ENCODE measurements at places on chromosomes 5 and 9.

DNA sequence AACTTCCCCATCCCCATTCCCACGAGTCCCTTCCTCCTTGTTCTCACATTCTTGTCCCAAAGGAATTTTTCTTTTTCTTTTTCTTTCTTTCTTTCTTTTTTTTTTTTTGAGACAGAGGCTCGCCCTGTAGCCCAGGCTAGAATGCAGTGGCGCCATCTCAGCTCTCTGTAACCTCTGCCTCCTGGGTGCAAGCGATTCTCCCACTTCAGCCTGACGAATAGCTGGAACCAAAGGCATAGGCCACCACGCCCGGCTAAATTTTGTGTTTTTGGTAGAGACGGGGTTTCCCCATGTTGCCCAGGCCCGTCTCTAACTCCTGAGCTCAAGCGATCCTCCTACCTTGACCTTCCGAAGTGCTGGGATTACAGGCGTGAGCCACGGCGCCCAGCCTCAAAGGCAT, 751 bp downstream of the DNAI1 start:
- DNase-seq: no peak

GRCh38 chr5:128287740-128288139, 204.2 kb downstream of the SLC12A2 start:
- DNase-seq: no peak

DNA sequence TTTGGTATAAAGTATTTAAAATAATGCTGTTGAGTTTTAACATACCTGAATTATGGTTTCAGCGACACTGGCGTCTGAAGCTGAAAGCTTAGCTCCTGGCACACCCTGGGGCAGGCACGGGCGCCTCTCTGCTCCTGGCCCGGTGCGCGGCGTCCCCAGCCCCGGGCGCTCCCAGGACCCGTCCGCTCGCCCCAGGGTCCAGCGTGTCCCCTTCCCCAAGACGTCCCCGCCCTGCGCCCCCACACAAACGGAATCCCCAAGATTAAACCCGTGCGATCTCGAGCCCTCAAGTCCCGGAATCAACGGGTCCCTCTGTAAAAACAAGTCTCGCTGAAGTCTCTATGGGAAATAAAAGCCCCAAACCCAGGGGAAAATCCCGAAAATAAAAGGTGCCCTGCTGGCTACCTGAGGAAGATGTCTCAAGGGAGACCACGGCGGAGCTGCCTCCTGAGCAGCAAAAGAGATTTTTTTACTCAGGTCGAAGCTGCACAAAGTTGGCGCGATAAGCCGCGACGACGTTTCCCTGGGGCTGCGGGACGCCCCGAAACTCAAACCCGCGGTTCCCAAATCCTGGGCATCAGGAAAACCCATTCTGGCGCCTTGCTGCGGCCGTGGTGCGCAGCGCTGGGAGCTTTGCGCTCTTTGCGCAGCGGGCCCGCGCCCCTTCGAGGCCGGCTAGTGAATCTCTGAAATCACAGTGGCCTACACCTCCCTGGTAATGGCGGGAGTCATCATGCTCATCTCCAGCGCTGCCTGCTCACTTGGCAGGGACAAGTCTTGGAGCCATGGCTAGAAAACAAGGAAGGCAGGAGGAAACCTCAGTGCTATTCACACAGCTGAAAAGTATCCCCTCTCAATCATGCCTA, 6.3 kb upstream of the IFNA8 start:
- no peak for DNase-seq

- no peak for DNase-seq
Measured at GRCh38 chr9:88995627-88996026, 4.4 kb downstream of the S1PR3 start.

- no peak for DNase-seq
Measured at GRCh38 chr9:102514541-102514940, 480.6 kb upstream of the CYLC2 start.

GRCh38 chr5:16578474-16578883, 38.3 kb downstream of the RETREG1 start:
- no peak for DNase-seq

GRCh38 chr5:128349044-128349858, 188.8 kb downstream of the FBN2 start:
- no peak for DNase-seq

- DNase-seq: no peak
Measured at GRCh38 chr5:74052441-74053221, 426.6 kb downstream of the ARHGEF28 start.

- DNase-seq: peak; percentile 39
Measured at GRCh38 chr9:34375901-34376595, 650 bp downstream of the MYORG start.

- no peak for DNase-seq
Measured at GRCh38 chr5:76556511-76557221, 66.5 kb downstream of the F2RL2 start.

- DNase-seq: no peak
Measured at GRCh38 chr9:113886466-113886865, 10.4 kb downstream of the ZNF618 start.

GRCh38 chr5:172235132-172235780, 41.3 kb downstream of the EFCAB9 start:
- DNase-seq: peak; percentile 7

DNA sequence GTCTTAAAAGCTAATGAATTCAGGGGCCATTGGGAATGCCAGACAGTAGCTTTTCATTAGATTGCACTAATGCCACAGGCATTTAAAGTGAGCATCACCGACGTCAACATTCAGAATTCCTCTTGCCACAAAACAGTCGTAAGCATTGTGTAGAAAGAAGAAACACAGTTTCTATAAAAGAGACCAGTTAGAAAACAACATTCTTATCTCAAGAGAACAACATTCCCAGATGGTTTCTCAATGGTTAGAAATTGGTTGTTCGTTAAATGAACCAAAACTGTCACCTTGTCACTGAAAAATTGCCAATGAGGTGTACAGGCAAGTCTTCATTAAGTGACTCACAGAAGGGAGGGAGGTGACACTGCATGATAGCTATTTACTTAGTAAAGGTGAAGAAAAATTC, 401.6 kb upstream of the PRR16 start:
- DNase-seq: no peak

- DNase-seq: no peak
Measured at GRCh38 chr5:61402244-61402823, 70.3 kb downstream of the ZSWIM6 start.

- DNase-seq: no peak
Measured at GRCh38 chr5:16983022-16983639, 47.0 kb upstream of the MYO10 start.

- no peak for DNase-seq
Measured at GRCh38 chr9:119675951-119676350, 306.7 kb upstream of the BRINP1 start.

GRCh38 chr9:90890146-90890810, 88.7 kb downstream of the SYK start:
- DNase-seq: no peak

DNA sequence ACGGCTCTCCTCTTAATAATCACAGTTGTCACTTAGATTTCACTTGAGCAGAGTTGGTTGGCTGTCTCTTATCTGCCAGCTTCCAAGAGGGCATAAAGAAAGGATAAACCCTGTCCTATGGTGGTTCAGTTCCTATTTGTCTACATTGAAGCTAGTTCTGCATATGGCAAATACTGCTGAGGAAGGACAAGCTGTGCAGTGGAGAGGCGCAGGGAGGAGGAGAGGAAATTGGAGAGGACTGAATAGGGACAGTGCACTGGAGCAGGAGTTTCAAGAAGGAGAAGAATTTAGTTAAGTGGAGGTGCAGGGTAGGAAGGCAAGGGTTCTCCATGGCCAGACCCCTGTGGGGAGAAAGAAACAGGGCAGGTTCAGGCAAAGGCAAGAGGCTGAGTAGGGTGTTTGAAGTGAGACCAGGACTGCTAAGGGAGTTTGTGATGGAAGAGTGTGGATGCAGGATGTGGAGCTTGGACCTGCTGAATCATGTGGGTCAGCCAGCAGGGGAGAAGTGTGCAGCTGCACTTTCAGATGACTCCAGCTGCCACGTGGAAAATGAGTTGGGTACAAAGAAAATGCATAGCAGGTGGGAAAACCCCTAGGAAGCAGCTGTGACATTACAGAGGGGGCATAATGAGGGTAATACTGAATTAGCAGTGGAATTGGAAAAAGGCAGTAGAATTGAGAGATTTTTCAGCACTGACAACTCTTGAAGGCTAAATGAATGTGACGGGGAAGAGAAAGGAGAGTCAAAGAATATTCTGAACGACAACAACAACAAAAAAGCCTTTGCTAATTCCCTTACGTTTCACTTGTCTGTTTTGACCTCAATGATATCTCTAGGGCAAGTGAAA, 66.8 kb downstream of the MAMDC2 start:
- no peak for DNase-seq

DNA sequence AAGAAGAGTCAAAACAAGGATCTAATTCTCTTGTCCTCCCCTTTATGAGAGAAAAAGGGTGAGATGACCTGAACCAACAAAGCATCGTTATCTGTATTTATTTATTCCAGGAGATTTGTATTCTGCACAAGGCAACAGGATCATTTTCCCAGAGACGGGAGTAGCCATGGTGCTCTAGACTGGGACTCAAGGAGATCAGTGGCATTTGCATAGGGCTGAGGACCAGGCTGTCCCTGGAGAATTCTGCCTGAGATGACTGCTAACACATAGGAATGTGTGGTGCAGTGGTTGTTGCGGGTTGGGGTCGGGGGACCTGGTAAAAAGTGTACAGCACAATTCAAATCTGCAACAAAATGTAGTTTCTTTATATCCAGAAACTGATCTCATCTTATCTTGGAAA, 22.3 kb upstream of the ZNF474 start:
- DNase-seq: no peak

- peak; percentile 64 for DNase-seq
Measured at GRCh38 chr5:56669534-56670483, 145.5 kb upstream of the MAP3K1 start.

GRCh38 chr9:126025991-126026390, 278.8 kb downstream of the PBX3 start:
- no peak for DNase-seq

GRCh38 chr9:89116064-89116804, 62.4 kb downstream of the SHC3 start:
- DNase-seq: no peak

DNA sequence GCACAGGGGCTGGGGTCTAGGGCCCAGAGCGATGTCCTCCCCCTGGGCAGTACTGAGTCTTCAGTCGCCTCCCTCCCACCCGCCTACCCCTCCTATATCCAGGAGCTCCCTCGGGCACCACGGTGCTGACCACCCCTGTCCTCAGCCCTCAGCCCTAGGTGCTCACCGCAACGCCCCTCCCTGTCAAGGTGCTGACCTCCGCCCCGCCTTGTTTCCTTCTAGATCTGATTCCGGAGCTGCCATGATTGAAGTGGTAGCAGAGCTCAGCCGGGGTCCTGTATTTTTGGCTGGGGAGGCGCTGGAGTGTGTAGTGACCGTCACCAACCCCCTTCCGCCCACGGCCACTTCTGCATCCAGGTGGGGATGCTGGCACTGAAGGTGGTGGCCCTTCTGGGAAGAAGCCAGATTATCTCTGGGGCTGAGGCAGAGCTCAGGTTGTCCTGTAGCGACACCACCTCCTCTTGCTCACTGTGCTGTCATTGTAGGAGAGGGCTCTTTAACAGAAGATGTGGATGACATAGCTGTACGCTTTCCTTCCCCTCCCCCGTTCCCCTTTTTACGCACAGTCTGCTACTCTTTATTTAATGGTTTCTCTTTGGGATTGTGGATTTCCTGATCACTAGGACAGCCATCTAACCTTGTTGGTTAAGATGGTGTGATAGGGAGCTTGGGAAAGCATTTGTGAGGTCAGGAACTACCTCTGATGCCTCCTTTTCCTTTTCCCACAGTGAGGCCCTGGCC, 598 bp downstream of the RGP1 start:
- no peak for DNase-seq

DNA sequence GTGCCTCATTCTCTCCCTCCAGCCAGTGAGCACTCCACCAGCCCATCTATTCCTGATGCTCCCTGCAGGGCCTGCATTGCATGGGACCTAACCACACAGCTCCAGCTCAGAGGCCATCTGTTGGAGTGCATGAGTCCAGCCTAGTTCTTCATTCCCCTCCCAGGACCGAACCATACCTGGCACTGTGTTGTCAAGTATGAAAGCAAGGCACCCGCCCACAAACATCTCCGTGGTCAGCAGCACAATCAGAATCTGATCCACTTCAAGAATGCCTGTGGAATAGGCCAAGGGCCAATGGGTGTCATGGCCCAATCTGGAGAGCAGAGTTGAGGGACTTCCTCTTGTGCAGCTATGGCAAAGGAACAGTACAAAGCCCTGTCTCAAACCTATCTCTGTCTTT, 5.9 kb downstream of the SLC23A1 start:
- no peak for DNase-seq

DNA sequence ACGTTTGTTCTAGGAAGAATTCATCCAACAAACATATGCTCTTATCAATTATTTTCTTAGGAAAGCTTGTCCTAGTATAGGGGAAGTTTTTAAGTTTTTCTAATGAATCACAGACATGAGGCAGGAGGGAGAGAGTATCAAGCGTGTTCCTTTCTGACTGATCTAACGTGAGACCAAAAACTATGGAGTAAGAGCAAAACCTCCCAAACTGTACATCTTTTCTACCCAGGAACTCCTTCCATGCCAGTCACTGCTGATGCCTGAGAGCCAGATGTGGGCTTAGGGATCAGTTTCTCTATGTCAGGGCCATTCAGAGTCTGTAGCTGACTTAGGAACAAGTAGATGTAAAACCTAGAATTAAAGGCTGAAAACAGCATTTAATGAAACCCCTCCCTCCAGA, 51.7 kb upstream of the NFIB start:
- DNase-seq: no peak

DNA sequence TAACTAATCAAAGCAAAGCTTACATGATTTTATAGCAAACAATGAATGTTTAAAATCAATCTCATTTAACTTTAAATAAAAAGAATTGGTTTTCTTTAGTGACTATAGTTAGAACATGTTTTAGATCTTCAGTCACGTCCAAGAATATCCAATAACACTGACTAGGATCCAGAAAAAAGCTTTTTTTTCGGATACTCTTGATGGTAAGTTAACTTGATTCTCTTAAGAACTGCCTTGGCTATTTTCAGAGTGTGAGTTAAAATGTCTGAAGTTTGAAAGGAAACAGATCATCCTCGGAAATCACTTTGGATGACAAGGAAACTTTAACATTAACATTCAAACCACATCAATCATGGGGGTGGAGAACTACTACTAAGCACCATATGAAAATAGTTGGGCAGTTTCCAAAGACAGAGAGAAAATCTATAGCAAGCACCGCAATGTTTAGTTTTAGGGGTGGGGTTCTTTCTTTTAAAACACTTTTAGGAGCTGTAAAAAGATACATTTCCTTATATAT, 83.7 kb upstream of the SLC27A6 start:
- no peak for DNase-seq

DNA sequence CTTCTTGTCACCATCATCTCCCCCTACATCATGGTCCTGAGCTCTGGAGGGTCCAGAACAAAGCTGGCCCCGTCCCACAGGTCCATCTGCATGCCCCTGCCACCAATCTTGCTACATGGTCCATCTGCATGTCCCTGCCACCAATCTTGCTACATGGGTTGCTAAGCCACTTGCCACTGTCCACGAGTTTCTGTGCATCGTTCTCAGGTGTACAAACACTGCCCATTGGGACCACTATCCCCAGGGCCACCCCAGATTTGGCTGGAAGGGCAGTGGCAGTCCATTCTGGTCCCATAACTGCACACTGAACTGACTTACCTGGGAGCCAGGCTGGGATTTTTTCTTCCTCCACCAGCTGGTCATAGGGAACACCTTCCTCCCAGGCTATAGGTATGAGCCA, 8.0 kb upstream of the LAMC3 start:
- no peak for DNase-seq

- DNase-seq: no peak
Measured at GRCh38 chr5:172478256-172478655, 23.9 kb upstream of the SH3PXD2B start.
